ENCODE measurements at places on chromosomes 6 and 20.

GRCh38 chr6:67884442-67884841, 750.6 kb upstream of the ADGRB3 start:
- no peak for DNase-seq

DNA sequence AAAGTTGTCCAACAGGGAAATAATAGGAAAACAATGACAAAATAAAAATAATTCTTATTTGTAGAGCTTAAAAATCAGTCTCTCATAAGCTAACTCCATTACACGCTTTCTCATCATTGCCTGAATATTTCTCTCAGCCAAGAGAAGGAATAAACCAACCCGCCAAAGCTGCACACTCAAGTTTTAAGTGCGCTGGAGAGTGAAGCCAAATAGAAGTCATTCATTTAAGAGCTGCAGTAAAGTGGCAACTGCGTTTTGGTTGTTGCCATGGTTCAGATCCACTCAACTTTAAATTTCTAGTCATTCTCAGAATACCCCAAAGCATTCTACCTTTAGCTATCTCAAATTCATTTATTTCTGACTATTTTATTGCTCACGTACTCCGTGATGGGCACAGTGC, 230.7 kb downstream of the CBLN4 start:
- no peak for DNase-seq

- no peak for DNase-seq
Observed at GRCh38 chr6:169241688-169242350, 11.8 kb downstream of the THBS2 start.

DNA sequence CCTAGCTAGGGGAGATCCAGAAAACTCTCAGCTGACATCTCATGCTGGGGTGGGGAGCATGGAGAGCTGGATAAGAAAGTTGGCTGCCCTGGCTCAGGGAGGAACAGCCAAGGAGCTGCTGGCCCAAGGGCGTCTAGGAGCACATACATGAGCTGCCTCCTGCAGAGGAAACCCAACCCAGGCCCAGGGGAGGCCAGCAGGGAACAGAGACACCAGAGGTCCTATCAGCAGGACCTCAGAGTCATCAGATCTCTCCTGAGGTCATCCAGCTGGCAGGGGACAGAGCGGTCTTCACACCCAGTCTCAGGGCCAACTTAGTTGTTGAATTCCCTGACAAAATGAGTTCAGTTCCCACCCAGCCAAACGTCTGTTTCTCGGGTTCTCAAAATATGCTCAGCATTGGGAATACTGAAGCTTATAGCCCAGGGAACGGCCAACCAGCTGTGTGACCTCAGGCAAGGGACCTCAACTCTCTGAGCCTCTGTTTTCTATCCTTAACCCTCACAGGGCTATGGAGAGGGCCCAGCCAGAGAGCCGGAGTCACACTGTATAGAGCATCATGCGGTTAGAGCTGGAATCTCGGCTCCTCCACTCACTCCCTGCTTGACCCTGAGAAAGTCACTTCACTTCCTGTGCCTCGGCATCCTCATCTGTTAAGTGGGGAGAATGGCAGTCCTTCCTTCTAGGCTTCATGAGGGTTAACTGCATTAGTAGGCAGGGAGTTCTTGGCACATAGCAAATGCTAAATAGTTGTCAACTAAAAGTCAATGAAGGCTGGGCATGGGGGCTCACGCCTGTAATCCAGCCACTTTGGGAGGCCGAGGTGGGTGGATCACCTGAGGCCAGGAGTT, 13.8 kb downstream of the ADA start:
- DNase-seq = no peak

- DNase-seq = no peak
Observed at GRCh38 chr6:26366504-26366903, 1.5 kb downstream of the BTN3A2 start.

- no peak for DNase-seq
Observed at GRCh38 chr6:39314273-39314795, at the start of gene KCNK17. Gene KCNK17, minus strand, starts transcription at chr6:39314419. Its CDS starts 99 bp downstream, at chr6:39314320.

- no peak for DNase-seq
Observed at GRCh38 chr6:125198398-125198937, 44.9 kb downstream of the TPD52L1 start.

DNA sequence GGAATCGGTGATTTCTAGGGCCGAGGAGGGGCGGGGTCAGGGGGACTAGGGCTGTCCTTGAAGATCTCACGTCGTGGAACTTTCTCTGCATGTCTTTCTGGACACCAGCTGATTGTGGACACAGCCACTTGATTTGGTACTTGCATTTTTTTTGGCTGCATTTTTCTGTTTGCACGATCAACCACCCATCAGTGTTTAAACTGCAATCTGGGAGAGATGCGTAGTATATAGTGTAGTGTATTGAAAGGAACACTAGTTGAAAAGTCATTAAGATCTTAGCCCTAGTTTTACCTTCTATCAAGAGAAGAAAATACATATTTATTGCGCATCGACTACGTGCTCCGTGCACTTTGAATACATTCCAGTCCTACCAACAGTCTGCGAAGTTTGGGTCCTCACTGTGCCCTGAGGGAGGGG, 657 bp downstream of the NT5DC1 start:
- DNase-seq = no peak

DNA sequence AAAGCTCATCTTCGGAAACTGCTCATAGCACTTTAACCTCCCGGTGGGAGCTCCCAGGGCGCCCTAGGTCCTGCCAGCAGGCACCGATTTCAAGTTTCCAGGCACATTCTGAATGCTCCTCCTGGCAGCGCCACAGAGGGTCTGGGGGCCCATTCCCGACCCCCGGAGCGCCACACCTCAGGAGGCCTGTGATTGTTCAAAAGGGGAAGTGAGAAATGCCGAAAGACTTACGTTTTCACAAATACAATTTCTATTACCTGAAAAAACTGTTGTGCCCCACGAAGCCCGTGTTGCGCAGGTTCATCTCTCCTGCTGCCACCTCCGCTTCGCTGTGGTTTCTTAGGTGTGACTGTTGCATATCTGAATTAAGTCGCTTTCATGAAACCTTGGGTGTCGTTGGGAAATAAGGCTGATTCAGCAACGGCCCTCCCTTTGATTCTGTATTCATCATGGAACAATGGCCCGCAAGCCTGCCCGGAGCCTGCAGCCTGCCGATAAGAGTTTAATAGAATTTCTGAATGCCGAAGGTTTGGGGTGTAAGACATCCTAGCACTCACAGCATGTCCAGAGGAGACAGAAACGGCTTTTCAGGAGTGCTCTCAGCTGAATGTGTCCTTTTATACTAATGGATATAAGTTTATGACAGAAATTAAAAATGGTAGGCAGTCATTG, 1.9 kb upstream of the MYT1 start:
- DNase-seq = no peak

- DNase-seq = no peak
Observed at GRCh38 chr6:140912686-140913085, 1220.0 kb upstream of the GJE1 start.

GRCh38 chr20:36062799-36063198, 91.7 kb upstream of the EPB41L1 start:
- DNase-seq = no peak

GRCh38 chr20:14566505-14566904, 229.1 kb upstream of the FLRT3 start:
- DNase-seq = no peak

DNA sequence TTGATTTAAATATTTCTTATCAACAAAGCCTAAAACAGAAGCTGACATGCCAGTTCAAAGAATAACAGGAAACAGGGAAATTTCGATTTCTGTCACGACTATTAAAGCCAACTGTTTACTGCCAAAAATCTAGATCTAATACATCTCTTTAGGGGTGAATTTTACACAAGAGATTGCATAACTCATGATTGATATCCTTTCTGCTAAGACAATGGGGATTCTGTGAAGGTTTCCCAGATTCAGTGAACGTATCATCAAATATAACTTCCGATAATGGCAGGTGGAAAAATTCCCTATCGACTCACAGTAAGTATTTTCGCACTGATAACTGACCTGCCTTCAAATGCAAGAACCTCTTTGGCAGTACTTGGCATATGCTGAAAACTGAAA, 42.9 kb downstream of the NHSL1 start:
- DNase-seq = no peak

DNA sequence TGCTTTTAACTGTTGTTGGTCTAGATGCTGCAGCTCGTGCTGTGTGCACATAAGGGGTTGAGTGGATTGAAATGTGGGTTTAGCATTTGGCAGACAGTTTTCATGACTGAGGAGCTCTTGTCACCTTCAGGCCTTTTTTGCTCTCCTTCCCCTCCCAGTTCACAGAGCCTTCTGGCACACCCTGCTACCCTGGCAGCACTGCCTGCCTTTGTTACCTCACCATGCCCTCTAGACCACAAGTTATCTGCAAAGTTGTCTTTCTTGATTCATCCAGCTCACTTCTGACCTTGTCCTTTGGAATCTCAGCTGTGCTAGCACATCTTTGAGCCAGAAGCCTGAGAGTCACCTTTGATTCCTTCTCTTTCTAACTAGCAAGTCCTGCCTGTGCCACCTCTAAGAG, 348.9 kb upstream of the ZFP64 start:
- DNase-seq = no peak

DNA sequence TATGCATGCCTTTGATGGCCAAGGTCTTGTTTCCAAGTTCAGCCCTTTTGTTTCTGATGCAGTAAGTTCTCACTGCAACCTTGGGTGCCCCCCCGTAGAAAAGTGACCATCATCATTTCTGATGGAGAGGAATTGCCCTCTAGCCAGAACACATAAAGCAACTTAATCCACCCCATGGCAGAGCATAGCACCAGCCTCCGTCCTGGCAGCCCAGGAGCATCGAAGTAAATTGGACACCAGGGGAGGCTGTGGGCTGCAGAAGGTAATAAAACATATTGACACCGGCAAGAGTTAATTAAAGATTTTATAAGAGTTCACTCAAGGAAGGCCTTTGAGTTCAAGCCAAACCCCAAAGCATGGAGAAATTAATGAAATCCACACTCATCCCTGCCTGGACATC, 39.2 kb upstream of the CST7 start:
- no peak for DNase-seq

DNA sequence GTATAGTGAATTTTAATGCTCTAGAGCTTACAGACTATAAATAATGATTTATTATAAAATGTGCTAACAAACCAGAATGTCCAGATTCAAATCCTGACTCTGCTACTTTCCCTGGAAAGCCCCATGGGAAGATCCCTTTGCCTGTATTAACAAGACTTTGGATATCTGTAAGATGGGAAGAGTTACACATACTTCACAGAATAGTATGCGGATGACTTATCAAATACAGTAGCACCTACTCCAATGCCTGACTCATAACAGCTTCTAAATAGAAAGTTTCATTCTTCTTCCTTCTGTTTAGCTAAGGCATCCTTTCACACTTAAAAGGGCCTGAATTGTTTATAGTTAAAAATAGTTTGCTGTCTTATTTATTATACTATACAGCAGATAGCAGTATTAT, 166.3 kb downstream of the KCNQ5 start:
- no peak for DNase-seq

DNA sequence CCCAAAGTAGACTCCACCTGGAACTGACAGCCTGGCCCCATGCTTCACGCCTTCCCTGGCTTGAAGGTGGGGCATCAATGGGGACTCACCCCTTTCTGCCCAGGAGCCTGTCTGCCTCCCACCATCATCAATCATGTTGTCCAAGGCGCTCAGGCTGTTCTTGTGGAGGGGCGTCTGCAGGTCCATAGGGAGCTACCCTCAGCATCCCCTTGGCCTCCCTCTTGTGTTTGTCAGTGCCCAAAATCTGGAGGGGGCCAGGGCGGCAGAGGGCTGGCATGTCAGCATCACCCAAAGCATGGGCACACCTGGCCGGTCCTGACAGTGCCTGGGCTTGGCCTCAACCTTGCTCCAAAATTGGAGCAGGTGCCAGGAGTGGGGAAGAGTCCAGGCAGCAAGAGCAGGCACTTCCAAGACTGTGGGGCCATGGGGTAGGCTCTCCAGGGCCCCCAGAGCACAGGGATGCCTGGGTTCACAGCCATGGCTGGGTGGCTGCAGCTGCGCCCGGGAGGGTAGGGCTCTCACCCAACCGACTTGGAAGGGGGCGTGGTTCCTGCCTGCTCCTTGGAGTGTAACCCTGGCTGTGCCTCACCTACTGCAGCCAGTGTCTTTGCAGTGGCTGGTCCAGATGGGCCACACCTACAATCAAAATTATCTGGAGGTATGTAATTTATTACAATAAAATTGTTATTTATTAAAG, 903.4 kb downstream of the EYS start:
- DNase-seq = no peak

DNA sequence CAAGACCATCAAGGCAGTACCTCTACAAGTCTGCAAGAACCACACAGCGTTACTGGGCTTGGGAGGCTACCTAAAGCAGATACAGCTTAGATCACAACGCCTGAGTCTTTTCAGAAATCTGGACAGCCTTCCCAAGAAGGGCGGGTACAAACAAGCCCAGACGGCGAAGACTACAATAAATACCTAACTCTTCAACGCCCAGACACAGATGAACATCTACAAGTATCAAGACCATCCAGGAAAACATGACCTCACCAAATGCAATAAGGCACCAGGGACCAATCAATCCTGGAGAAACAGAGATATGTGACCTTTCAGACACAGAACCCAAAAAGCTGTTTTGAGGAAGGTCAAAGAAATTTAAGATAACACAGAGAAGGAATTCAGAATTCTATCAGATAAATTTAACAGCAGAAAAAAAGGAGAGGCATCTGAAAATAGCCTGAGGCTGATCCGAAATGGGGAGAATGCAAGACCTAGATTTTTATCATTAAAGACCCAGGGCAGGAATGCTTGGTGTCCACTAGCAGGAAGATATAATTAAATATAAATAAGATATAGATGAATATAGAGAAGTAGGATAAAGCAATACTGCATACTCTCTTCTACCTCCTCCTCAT, 131.7 kb upstream of the COL21A1 start:
- DNase-seq = no peak

DNA sequence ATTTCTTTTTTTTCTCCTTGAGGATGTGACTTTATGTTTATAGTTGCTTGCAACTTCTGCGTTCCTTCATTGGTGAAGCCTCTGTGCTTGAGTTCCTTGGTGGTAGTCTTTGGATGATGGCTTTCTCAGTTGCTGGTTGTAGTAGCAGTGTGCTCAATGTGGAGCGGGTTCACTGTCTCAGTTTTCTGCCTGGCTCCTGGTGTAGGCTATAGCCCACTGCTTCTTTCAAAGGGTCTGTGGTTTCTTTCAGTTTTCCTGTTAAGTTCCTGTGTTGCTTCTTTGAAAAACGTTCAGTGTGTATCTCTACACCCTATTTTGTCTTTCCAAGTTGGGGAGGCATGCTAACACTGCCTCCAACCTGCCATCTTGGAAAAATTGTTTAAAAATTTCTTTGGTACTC, 33.9 kb upstream of the ZBTB24 start:
- no peak for DNase-seq

- DNase-seq = no peak
Observed at GRCh38 chr20:48426630-48427029, 401.2 kb downstream of the PREX1 start.
